Fibroblast of skin of left biceps (primary cell): ENCODE measurements at places on chromosomes 1 and 21.

- DNase-seq: no peak
Observed at GRCh38 chr1:57578680-57579079, 154.8 kb upstream of the DAB1 start.

DNA sequence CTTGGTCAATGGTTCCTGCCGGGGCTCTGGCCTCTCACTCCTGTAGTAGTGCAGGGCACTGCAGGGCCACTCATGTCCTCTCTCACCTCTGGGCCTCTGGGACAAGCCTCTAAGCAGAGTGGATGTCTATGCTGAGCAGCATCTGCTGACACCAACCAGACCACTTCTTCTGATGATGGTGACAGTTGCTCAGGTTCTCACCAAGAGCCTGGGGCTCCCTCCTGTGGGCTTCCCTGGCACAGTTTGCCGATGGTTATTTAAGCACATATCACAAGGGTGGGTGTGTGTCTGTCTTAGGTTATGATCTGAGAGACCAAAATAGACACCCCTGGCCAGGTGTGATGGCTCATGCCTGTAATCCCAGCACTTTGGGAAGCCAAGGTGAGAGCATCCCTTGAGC, 17.4 kb upstream of the GPR137B start:
- DNase-seq: no peak

DNA sequence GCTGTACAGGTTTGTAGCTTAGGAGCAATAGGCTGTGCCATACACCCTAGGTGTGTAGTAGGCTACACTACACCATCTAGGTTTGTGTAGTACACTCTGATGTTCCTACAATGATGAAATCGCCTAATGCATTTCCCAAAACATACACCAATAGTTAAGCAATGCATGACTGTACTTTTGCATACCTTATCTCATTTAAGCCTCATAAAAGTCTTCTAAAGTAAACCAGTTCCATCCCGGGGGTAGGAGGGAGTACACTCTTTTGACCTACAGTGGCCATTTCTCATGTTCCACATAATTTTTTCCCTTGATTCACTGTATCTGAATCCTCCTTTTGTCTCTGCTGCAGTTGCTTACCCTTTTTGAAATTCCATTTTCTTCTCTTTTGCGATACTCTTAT, 12.2 kb downstream of the TRMT13 start:
- no peak for DNase-seq

DNA sequence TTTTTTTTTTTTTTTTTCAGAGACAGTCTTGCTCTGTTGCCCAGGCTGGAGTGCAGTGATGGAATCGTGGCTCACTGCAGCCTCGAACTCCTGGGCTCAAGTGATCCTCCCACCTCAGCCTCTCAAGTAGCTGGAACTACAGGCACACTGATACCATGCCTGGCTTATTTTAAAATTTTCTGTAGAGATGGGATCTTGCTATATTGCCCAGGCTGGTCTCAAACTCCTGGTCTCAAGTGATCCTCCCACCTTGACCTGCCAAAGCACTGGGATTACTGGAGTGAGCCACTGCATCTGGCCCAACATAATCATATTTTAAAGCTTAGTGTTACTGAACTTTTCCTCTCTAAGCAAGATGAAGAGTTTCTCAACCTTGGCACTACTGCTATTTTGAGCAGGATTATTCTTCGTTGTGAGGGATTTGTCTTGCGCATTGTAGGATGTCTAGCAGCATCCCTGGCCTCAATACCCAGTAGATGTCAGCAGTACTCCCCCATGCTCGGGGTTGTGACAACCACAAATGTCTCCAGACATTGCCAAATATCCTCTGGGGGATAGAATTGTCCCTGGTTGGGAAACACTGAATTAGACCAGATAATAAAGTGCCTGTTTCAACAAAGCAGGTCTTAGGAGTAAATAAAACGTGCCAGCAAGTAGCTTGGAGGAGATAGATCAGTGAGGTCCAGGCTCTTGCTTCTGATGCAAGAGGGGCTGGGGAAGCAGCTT, 15.1 kb upstream of the THRAP3 start:
- DNase-seq: no peak

GRCh38 chr1:100483230-100483629, 54.7 kb upstream of the GPR88 start:
- DNase-seq: no peak

DNA sequence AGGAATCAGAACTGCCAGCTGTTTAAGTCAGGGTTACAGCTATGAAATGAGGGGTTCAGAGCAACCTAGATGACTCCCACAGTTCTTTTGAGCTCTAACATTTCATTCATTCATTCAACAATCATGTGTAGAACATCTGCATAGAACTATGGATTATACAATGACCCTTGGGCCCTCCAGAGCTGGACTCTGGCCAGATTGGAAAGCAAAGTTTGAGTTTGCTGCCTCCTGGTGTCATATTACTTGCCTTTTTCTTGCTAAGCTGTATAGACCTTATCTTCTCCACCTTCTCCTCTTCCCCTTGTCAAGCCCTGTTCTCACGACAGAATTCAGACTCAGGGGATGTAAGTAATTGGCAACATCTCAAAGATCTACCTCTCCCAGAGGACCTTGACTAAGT, 4.0 kb downstream of the CASQ2 start:
- no peak for DNase-seq

DNA sequence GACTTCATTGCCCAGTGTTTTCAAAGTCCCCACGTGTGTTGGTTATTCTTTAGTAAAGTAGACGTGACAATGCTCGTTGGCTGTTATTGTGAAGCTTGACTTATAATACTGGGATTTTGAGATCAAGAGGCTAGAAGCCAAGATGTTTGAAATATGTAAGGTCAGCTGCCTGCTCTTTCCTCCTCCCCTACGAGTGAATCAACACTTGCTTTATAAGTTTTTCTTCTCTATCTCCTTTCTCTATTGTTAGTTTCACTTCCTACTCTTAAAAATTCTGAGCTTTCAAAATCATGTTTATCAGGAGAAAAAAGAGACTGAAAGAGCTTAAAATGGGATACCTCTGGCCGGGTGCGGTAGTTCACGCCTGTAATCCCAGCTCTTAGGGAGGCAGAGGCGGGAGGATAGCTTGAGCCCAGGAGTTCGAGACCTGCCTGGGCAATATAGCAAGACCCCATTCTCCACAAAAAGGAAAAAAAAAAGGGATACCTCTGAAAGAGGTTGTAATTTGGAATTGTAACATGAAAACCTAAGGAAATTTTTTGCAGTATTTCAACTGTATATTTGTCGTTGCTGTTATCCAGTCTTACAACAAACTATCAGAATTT, 72.0 kb downstream of the EPB41 start:
- no peak for DNase-seq

DNA sequence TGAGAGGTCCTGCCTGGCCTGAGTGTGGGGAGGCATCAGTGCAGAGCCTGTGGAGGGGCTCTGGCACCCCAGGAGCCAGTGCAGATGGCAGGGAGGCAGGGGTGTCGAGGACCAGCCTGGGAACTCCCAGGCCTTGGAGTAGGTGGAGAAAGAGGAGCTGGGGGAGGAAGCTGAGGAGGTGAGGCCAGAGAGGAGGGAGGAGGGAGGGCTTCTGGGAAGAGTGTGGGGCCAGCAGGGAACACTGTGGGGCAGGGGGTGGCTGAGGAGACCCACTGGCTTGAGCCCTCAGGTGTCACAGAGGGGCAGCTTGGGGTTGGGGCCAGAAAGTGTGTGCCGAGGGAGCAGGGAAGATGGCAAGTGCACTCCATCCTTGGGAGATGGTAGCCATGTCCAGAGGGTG, 3.8 kb downstream of the COQ8A start:
- DNase-seq: no peak

DNA sequence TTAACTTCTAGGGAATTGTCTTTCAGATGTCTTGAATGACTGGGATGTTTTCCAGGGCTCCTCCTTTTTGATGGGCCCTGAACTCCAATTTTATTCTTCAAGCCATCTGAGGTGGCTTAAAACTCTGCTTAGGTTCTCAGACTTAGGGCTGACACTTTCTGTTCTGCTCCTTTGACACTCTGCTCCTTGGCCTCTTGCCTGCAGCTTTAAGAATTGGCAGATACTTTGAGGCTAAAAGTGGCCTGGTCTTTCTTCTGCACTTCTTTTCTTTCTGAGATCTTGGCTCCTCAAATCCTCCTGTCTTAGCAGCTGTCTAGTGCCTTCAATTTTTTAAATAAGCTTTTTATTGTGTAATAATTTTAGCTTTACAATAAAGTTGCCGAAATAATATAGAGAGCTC, 294.6 kb downstream of the RPS6KC1 start:
- DNase-seq: no peak

DNA sequence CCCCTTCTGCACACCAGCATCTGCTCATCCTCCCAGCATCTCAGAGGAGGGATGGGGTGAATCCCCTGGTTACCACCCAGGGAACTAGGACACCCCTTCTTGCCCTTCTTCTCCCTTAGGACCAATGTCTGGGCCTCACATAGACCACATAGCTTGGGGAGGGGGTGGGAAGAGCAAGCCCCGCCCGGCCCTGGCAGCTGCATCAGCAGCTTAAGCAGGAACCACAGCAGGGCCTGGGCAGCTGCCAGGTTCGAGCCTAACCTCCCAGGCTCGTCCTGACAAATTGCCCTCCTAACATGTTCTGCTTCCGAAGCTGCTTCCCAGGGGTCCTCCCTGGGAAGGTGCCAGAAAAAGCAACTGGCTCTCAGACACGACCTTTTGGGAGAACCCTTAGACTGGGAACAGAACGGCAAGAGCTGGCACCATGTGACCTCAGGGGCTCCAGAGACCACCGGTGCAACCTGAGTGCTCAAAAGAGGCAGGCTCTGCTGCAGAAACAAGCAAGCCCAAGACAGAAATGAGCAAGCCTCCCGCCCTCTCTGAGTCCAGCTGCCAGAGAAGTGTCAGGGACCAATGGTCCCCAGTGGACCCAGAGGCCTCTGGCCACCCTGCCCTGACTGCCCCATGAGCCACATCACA, 18.4 kb upstream of the CLSTN1 start:
- DNase-seq: no peak

DNA sequence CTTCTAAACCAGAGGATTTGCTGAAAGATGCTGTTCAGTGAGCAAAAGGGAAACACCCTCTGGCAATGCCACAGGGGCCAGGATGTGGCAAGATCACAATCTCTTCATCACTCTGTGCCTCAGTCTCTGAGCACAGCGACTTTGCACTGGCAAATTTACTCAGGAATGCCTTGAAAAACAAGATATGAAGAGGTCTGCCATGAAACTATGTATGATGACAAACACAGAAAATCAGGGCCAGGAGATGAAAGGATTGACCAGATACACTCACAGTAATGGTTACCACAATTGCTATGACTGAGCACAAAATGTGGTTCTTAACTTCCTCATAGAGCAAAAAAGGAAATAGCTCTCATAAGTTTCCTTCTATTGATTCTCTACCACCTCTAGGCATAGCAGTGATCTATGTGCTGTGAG, 5.8 kb downstream of the TTC13 start:
- DNase-seq: no peak

GRCh38 chr1:111768023-111768422, 12.3 kb downstream of the DDX20 start:
- no peak for DNase-seq

DNA sequence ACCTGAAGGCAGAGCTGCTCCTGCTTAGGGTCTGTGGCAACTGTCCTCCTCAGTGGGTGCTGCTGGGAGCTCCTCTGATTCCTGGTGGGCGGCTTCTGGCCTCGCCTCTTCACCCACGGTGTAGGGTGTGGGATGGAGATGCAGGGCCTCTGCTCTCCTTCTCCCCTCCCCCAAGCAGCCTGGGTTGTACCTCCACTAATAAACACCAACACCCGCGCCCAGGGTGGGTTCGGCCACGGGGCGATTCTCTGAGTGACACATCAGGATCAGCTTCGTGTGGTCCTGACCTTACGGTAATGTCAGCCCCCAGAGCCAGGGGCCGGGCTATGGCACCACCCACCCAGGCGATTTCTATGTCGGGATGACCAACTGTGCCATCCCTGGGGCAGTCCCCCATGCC, 23.7 kb downstream of the KRTAP10-1 start:
- no peak for DNase-seq

DNA sequence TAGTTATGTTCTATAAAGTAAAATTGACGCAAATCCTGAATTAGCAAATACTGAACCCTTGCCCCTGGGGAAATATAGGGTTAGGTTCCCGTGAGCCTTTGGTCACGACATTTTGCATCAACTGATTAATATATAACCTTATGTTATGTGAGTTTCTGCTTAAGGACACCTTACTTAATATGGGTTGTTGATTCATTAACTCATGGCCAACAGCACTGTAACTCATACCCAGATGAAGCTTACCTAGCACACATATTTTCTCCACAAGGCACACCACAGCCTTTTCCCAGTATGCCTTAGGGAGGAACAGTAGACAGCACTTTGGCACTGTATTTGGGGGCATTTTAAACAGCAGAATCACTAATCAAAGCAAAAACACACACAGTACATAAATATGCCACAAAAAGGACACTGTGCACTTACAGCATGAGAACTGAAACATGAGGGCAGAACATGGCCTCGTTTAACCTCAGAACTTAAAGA, 15.1 kb downstream of the INAVA start:
- DNase-seq: no peak

DNA sequence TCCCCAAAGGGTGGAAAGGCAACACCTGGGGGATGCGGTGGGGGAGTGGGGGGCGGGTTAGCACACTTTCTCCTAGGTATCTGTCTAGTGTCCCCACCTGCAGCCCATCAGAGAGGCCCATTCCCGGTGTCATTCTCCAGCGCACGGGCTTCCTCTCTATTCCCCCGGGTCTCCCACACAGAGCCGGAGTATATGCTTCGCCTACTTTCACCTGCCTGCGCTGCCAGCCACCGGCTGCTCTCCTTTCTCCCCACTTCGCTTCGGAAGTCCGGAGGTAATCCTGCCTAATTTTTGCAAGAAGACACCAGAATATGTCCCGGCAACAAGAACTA, 852 bp downstream of the RGS7 start:
- no peak for DNase-seq

DNA sequence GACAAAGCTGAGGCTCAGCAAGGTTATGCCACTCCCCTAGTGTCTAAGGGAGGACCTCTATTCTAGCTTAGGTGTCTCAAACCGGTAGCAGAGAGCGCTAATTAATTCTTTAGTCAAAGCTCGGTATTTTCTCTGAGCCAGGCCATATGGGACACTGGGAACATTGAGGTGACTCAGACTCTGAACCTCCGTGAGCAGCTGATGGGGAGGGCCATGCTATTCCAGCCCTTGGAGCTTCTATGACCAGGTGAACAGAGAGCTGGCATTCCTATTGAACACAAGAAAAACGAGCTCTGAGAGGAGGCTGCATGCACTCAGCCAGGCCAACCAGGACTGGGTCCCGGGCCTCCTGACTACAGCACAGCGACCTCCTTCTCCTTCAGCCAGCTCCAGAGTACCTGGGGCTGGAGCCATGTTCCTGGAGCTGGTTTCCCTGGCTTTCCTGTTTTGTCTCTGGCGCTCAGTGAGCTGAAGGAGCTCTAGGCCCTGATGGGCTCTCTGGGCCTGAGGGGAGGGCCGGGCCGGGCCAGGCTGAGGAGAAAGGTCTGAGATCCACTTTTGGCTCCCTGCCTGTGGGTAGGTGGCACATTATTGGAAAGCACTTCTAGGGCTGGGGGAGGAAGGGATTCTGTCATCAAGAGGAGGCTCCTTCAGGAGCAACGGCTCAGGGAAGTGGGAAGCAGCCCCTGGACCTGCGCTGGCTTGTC, 37.0 kb downstream of the SLC9A1 start:
- DNase-seq: no peak
